Upper lobe of left lung (tissue), 6 donors: ENCODE measurements at places on chromosomes 4 and X. TPM values are rescaled to one million over a fixed set of nuclear protein-coding genes. Genes with fewer than 3 reads are reported as not detected.

CXCL1 gene
- 40.0 TPM for total RNA-seq

S100P gene
- total RNA-seq: 4.1 TPM

POLR2B gene
- 69.7 TPM for total RNA-seq

DNA sequence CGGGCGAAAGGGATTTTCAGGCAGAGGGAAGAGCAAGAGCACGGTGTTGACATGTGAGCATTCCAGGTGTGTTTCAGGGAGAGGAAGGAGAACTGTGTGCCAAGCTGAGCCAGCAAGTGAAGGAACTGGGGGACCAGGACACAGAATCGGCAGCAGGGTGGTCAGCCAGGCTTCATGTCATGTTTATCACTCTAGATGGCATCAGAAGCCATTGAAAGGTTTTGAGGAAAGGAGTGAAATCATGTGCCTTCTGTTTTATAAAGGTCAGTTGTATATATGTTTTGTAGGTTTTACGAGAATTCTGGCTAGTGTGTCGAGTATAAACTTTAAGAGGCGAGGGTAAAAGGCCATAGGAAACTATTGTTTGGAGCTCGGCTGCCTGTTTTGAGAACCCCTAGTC, 682.3 kb downstream of the TRIML1 start:
- H3K4me1 ChIP-seq: no peaks in the 10 kb centered on the region
- no peak for DNase-seq
- no peaks in the 10 kb centered on the region for H3K36me3 ChIP-seq
- H3K4me3 ChIP-seq: no peak overlapping the region
- no peaks in the 10 kb centered on the region for H3K27me3 ChIP-seq
- no peak overlapping the region for H3K27ac ChIP-seq

DNA sequence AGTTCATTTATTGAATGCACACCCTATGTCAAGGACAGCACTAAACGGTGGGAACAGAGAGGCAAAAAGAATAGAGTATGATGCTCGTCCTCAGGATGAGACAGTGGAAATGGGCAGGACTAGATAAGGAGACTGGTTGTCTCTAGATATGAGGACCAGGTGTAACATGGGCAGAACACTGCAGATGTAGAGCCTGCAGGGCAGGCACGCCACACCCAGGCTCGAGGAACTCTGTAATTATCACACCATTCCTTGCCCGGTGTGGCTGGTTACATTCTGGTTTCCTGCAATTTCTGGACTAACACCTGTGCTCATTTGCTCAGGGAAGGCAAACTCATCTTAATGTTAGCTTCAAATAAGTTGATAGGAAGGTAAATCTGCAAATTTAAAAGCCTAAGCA, 334.4 kb downstream of the DHX15 start:
- no peak overlapping the region for H3K27ac ChIP-seq
- no peaks in the 10 kb centered on the region for H3K4me1 ChIP-seq

DNA sequence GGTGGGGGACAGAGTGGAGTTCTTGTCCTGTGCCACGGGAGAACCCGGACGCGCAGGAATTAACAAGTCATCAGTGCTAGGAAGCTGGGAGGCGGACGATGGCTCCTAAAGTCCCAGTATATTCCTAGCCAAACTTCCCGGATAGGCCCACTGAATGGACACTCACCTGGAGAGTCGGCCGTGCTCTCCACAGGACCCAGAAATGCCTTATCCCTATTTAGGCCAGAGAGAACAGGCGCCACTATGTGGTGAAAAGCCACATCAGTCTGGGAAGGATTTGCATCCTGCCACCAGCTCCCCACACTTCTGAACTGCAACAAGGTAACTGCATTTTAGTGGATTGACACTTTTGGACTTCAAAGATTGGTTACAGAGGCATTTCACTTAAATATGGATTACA, 1.1 kb downstream of the CFAP299 start:
- H3K27ac ChIP-seq: no peak overlapping the region
- H3K4me1 ChIP-seq: peaks cover 8% of the 10 kb centered on the region
- no peak for DNase-seq
- peaks cover 6% of the 10 kb centered on the region for H3K27me3 ChIP-seq
- H3K4me3 ChIP-seq: no peak overlapping the region
